ENCODE measurements at places on chromosomes 12 and 14. TPM values are rescaled to one million over a fixed set of nuclear protein-coding genes. Genes with fewer than 3 reads are reported as not detected.

DNA sequence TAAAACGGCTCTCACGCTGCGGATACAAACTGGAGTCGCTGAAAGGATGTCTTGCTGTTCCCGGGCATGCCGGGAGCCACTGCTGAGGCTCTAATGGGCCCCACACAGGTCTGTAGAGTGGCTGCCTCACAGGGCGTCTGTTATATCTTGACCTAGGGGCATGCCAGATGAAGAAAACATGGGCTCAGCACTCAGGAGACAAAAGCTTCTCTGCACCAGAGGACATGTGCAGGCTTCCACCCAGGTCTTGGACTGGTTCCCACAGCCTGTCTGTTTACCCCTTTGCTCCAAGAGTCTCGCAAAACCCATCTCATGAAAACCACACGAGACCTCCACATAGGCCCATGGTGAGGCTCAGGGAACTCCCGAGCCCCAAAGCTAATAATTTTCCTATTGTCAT lies 134.2 kb downstream of the RPS29 start:
- H3K27me3 ChIP-seq = peaks cover 10% of the 10 kb centered on the region
- no peak overlapping the region for H3K27ac ChIP-seq
- no peak for DNase-seq
- H3K36me3 ChIP-seq = no peaks in the 10 kb centered on the region

DNA sequence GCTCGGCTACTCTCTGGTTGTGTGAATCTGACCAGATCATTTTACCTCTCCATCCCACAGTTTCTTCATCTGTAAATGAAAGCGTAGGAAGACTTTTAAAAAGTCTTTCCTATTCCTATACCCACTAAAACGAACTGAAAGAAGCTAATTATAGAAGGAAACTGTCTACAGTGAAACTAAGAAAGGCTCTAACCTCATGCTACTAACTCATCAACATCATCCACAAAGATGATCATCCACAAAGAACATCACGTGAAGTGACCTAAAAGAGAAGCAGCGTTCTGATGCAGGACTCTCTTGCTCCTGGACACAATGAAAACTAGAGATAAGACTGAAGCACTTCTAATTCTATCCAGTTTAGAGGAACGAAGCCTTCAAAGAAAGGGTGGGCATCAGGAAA lies 58.5 kb upstream of the OSBPL8 start:
- peaks cover 4% of the 10 kb centered on the region for H3K27me3 ChIP-seq
- no peak overlapping the region for H3K27ac ChIP-seq
- peaks cover 4% of the 10 kb centered on the region for H3K4me1 ChIP-seq
- H3K4me3 ChIP-seq = no peak overlapping the region

Gene EEA1
- total RNA-seq = 18.0 TPM

DNA sequence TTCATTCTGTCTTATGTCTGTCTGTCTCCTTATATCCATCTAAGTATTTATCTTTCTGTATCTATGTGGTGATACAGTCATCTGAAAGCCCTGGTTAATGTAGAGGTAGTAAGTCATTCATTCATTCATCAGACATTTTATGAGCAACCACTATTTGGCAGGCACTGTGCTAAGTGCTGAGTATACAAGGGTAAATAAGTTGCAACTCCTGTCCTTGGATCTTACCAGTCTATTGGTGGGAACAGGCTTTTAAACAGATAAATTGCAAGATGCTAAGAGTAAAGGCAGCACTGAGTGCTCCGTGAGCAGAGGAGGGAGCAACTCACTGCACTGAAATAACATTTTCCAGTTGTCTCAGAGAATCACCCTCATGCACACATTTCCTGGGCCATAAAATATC lies 68.6 kb downstream of the TMEM30B start:
- no peak for DNase-seq
- H3K4me3 ChIP-seq = no peak overlapping the region
- peaks cover 9% of the 10 kb centered on the region for H3K27me3 ChIP-seq
- H3K4me1 ChIP-seq = no peaks in the 10 kb centered on the region

All from activated CD4-positive, alpha-beta T cell treated with anti-CD3 and anti-CD28 coated beads, Interleukin-2, amount 10 ng/mL, durations not matched to agents 7 days and 5 days (primary cell).